Uterus (tissue), 4 donors: ENCODE measurements at places on chromosomes 1 and 21.

GRCh38 chr1:156157506-156157905 lies 4.1 kb downstream of the SEMA4A start:
- DNase-seq: no peak

GRCh38 chr1:167328306-167328815 lies 107.7 kb downstream of the POU2F1 start:
- no peak for DNase-seq

DNA sequence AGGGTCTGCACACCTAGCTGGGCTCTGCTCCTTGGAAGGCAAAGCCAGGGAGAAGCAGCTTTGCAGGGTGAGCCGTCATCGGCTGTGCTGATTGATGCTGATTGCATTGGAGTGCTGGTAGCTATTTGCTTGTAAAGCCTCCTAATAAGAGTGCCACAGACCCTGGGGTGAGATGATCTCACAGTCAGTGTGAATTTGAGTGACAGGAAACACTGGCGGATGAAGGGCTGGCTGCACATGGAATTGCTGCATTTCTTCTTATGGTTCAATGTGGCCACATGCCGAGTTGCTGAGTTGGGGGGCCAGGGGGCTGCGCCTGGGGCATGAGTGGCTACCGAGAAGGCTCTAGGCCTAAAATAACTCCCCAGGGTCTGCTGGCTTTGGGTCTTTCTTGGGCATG lies 138.2 kb upstream of the CACNA1E start:
- DNase-seq: no peak

DNA sequence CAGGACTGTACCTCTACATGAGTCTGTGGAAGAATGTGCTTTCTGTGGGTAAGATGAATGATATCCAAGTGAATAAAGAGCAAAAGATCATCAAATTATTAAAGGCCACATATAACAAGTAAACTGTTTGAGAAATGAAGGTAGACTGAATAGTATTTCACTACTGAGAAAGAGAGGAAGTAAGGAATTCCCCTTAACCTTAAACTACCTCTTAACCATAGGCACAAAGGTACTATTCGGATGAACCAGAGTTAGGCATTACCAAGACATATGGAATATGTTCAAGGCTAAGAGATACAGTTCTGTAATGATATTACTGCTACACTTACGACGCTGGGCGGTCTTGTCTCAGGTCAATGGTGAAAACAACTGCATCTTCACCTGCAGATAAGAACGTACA lies 25.5 kb downstream of the DCAF8 start:
- DNase-seq: no peak

GRCh38 chr1:82044111-82044510 lies 243.4 kb downstream of the ADGRL2 start:
- no peak for DNase-seq

- no peak for DNase-seq
Observed at GRCh38 chr1:104706631-104707147, 957.0 kb downstream of the AMY1C start.

DNA sequence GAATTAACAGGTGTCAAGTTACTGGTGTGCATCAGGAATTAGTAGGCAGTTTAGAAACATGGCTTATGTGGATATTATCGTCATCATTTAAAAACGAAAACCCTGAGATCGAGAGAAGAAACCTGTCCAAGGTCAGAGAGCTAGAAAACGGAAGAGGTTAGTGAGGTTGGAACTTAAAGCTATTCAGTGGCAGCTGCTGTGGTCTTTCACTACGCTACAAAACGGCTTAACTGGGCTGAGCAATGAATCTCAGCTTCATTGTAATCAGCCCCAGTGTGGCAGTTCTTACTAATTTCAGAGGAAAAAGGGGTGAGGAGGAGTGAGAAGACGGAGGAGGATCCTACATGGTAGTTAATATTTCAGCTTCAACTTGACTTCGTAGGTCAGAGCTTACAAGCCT lies 77.9 kb downstream of the DAB1 start:
- DNase-seq: no peak

GRCh38 chr1:7334475-7335035 lies 436.5 kb upstream of the VAMP3 start:
- no peak for DNase-seq

DNA sequence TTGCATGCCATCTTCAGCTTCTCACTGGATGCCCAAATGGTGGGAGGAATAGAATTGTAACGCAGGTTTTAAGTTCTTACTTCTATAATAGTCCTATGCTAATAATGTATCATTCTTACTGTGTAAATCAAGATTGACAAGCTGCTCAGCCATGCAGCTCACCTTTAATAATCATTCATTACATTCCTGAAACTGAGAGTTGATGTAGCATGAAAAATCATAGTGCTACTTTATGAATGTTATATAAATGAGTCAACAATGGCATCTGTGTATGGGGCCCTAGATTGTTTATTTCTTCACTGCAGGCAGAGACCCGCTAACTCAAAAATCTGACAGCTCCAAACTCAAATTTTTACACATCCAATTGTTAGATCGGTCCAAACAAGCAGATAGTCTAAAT lies 34.4 kb downstream of the FH start:
- DNase-seq: no peak

DNA sequence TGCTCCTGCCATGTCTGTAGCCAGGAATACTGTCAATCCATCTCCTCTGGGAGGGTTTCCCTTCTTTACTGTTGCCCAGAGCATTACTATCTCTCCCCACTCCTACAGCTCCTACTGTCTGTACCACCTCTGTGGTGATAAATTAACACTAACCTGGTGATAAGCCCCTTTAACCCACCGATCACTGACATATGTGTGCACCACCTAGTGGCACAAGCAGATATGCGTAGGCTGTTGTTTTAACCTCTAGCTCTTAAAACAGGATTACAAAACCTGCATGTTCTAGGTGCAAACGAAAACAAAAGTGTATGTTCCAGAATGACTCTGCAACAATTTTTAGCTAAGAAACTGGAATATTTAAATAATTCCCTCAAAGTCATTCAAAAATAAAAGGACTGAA lies 93.9 kb upstream of the BEND5 start:
- DNase-seq: no peak

DNA sequence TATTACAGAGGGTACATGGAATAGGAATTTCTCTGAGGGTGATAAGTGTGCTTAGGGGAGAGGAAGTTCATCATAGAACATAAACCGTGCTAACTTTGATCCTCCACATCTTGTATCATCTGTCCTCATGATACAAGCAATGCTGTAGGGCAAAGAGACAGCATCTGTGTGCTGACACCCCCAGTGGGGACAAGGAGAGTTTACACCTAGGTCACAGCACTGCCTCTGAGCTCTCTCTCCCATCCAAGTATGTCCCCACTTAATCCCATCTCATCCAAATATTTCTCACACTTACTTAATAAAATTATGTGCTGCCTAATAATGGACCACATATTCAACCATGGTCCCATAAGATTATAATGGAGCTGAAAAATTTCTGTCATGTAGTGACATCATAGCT lies 4.3 kb upstream of the TEDDM1 start:
- DNase-seq: no peak

- no peak for DNase-seq
Observed at GRCh38 chr1:154351363-154352068, 26.2 kb downstream of the ATP8B2 start.
